ENCODE measurements at places on chromosomes 7 and 10.

DNA sequence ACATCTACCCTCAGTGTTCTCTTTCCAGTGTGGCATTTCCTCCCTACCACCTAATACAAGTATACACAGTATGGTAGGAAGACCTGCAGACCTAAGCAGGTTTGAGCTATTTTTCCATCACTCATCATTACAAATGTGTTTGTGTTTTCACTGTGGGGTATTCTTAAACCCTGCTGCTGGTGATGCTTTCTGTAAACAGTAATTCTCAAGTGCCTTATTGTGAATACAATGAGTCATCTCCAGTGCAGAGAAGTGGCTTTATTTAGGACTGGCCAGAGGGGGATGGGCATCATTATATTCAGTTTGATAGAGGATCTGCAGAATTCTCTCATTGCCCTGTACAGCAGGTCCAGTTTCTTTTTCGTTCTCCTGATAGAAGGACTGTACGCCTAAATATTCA is 63.7 kb downstream of the GRM8 start:
- DNase-seq, result peak; percentile 46

- no peak for DNase-seq
Measured at GRCh38 chr10:28326516-28327490, 23.9 kb upstream of the MPP7 start.

DNA sequence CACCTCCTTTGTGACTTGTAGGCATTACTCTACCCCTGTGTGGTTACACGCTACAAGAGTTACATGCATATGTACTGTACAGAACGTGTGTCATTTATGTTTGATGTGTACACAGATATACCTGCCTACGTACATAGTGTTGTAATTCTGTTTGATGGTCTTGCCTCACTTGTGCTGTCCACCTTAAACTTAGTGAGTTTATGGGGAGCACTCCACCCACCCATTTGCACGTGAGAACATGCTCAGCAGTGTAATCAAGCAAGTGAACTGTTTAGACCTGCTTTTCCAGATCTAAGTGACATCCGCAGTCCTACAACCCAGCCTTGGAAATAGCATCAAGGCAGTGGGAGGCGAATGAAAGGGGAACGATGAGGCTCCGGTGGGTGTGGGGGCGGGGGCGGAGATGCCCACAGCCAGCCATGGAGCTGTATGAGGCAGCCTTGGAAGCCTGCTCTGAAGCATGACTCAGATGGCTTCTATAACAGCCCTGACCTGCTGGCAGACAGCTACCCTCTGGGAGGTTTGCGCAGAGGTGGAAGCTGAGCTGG is 52.1 kb downstream of the SUFU start:
- DNase-seq, result no peak

- DNase-seq, result no peak
Measured at GRCh38 chr7:33591490-33591889, 313.8 kb upstream of the BMPER start.

GRCh38 chr7:52838981-52839411 is 196.4 kb upstream of the POM121L12 start:
- DNase-seq, result no peak

DNA sequence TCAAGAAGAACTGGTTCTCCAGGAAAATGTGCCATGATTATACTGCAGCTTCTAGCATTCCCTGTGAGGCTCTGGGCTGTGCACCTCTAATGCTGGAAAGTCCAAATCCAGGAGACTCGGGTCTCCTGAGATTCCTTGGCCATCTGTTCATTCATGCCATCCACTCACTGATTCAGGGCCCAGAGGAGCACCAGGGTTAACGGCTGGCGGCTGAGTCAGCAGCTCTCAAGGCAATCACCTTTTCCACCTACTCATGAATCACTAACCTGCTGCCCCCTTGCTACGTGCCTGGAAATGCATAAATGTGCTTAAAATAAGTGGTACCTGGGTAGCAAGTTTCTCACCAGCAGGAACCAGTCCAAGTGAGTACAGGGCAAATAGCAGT is 132.7 kb downstream of the KCNMA1 start:
- no peak for DNase-seq

- DNase-seq, result no peak
Measured at GRCh38 chr10:125448596-125448995, 234.4 kb downstream of the TEX36 start.

DNA sequence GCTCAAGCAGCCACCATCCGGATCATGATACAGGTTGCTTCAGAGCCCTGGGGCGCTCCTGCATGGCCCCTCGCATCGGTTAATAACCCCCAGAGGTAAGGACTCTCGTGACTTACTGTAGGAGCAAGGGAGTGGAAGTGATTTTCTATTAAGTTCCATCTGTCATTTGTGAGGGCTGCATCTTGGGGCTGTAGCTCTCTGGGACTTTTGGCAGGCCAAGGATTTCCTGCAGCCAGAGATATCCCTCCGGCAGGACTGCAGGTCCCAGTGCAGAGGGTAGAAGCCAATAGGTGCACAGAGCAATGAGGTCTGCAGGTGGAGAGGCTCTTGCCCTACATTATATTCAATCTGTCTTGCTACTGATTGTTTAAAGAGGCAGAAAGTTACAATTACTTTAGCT is 356.8 kb upstream of the ADARB2 start:
- no peak for DNase-seq

- no peak for DNase-seq
Measured at GRCh38 chr10:8346861-8347260, 292.4 kb downstream of the GATA3 start.

GRCh38 chr7:135769005-135769802 is 20.6 kb upstream of the FAM180A start:
- peak; percentile 12 for DNase-seq

GRCh38 chr10:23192712-23193434 is 761 bp downstream of the PTF1A start:
- DNase-seq, result no peak

GRCh38 chr7:73871163-73872011 is 10.4 kb downstream of the TMEM270 start:
- DNase-seq, result no peak
